ENCODE measurements at places on chromosomes 11 and 22.

DNA sequence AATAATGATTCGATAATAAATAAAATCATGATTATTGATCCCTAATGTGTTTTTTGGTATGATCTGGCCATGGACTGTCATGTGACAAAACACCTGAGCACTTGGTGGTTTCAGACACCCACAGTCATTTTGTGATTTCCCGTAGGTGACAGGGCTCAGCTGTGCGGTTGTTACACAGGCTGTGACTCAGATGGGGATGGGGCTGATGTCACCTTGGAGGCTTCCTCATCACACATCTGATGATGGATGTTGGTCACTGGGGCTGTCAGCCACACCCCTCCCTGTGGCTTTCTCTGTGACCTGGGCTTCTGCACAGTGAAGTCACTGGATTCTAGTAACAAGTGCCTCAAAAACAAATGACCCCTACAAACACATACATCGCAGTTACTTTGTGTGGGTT, 995.1 kb downstream of the BRD1 start:
- DNase-seq = peak; percentile 0

GRCh38 chr11:10762913-10763421, 11.9 kb downstream of the CTR9 start:
- no peak for DNase-seq

DNA sequence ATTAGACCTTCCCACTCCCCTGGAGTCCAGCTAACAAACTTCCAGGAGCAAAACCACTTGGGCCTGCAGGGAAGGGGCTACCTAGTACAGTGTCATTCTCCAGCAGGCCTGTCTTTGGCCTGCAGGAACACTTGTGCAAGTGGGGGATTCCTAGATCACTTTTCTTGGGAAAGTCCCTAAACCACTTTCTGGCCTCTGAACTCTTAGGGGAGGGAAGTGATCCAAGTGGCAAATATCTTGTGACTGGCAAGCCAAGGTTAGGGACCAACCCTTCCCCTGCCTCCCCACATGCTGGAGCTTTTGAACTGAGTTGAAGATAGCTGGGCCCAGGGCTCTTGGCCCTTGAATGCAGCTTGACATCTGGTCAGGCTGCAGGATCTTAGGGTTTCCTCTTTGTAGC, 17.2 kb downstream of the PPFIBP2 start:
- no peak for DNase-seq

DNA sequence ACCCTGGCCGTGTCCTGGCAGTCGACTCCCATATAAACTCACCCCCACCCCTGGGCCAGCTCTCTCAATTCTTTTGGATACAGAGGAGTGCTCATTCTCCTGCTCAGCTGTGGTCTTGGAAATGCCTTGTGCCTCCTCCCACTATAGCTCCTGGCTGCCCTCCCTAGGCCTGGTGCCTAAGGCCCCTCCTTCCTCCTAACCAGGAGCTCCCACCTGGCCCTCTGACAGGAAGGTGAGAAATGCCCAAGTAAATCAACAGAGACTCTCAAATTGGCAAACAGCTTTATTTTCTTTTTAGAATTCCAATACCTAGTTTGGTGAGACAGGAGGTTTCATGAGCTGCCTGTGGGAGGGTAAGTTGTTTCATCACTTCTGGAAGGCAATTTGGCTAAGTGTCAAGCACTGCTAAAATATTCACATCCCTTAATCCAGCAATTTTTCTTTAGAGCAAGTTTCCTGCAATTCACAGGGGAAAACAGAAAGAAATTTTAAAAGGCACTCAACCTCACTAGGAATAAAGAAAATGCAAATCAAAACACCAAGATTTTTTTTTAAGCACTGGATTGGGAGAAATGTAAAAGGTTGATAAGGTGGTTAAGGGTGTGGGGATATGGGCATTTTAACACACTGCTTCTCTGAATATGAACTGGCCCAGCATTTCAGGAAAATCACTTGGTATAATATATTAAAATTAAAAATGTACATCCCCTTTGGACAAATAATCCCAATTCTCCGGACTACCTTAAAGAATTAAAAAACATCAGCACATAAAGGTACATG, 209.7 kb upstream of the ARHGAP20 start:
- no peak for DNase-seq

- DNase-seq = no peak
Measured at GRCh38 chr22:44335903-44336803, 23.4 kb upstream of the SHISAL1 start.

DNA sequence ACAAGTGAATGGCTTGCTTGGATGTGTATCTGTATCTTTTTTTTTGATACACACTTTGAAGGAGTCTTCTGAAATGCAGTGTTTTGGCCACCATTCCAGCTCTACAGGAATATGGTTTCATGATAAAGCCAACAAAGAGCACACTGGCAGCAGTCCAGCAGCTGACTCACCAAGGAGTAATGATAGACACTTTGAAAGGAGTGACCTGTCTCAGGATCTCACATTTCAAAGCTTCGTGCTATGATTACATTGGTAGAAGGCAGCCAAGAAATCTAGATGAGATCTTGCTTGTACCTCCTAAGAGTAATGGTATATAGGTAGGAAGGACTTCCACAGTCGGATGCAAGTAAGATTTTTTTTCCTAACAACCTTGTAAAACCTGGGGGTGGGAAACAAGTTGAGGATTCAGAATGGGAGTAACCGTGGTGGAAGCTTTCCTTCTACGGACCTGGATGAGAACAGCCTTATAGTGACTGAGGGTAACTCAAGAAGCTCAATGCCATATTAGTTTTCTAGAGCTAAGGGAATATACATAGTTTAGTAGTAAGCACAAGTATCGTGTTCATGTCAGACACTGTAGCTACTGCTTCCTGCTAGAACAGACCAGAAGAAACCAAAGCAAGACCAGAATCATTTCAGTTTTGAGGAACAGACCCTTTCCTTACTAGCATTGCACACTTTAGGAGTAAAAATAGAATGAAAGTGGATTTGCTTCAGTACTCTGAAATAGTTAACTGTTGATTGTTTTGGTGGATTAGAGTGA, 25.0 kb downstream of the MTMR3 start:
- no peak for DNase-seq

- no peak for DNase-seq
Measured at GRCh38 chr22:45670981-45671782, 452 bp upstream of the ATXN10 start.

DNA sequence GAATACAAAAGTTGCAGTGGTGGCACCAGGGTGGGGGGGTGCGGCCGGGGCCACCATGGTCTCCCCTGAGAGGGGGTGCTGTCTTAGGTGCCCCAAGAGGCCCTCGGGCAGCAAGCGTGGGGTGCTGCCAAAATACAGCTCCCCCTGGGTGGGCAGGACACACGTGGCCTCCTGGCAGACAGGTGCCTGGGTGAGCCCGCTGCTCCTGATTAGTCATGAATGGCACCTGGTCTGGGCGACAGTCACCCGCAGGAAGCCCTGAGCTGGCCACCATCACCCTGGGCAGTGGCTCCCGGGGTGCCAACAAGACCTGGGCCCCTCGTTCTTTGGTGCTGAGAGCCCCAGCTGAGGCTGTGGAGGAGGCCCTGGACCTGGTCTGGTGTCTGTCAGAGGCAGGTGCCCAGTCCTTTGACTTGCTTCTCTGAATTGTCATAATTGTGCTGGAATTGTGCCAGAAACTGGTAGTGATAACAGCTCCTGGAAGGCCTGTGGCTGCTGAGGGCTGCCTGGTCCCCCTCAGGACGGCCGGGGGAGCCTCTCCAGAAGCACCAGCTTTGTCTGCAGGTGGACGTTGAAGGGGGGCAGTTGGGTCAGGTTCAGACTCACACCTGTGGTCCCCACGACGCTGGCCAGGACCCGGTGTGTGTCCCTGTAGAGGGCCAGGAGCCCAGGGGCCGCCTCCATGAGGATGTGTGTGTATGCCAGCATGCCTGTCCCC, 14.8 kb downstream of the ALG12 start:
- DNase-seq = no peak

- no peak for DNase-seq
Measured at GRCh38 chr22:36204001-36204631, 2.5 kb upstream of the APOL4 start.

GRCh38 chr11:34461215-34461614, 22.5 kb downstream of the CAT start:
- DNase-seq = no peak

DNA sequence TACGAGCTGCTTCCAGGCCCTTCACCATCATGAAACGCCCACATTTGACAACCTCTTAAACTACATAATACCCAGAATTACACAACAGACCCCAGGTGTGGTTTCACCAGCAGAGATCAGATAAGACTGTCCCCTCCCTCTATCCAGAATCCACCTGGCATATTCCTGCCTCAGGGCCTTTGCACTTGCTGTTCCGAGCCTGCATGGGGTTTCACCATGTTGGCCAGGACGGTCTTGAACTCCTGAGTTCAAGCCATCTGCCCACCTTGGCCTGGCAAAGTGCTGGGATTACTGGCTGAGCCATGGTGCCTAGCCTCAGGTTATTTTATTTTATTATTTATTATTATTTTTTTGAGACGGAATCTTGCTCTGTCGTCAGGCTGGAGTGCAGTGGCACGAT, 73.4 kb downstream of the FBXO7 start:
- no peak for DNase-seq

DNA sequence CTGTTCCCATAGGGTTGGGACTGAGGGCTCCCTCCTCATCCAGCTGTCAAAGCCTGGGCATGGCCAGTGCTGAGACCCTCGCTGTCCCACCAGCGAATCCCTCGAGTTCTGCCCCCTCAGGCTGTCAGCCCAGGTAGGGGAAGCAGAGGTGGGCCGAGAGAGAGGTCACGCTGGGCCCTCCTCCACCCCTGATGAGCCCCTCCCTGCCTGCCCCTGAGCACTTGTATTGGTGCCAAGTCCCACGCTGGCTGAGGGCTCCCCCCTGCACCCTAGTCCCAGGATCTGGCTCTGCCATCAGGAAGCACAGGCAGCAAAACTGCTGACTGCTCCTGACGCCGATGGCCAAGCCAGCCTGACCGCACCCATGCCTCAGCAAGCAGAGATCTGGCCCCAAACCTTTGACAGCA, 3.3 kb downstream of the PRR33 start:
- DNase-seq = no peak

DNA sequence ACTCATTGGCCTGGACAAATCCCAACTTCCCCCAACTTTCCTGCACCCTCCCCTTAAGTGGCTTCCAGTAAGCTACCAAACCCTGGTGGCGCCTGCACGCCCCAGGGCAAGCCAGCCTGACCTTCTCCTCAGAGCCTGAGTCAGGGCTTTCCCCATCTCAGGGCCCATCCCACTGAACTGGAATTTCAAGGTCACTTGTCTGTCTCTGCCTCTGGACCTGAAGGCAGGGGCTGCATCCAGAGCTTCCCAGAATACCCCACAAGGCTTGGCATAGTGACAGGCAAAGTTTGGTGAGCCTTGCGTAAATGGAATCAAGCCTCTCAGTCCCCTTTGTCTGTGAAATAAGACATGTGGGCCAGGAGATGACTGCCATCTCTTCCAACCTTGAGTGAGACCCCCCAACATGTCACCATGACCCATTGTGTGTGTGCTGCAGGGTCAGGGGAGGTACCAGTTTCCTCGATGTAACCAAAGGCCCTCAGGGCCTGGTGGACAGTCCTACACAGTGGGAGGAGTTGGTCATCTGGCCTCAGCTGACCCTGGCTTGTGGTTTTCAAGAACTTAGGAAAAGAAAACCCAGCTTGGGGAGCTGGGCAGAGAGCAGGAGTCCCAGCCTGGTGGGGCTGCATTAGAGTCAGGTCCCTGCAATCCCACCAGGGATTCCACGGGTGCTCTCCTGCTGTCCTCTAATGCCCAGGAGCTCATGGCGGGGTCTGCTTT, 8.9 kb downstream of the ALX4 start:
- no peak for DNase-seq

- peak; percentile 19 for DNase-seq
Measured at GRCh38 chr11:75524665-75525432, 892 bp downstream of the GDPD5 start.

DNA sequence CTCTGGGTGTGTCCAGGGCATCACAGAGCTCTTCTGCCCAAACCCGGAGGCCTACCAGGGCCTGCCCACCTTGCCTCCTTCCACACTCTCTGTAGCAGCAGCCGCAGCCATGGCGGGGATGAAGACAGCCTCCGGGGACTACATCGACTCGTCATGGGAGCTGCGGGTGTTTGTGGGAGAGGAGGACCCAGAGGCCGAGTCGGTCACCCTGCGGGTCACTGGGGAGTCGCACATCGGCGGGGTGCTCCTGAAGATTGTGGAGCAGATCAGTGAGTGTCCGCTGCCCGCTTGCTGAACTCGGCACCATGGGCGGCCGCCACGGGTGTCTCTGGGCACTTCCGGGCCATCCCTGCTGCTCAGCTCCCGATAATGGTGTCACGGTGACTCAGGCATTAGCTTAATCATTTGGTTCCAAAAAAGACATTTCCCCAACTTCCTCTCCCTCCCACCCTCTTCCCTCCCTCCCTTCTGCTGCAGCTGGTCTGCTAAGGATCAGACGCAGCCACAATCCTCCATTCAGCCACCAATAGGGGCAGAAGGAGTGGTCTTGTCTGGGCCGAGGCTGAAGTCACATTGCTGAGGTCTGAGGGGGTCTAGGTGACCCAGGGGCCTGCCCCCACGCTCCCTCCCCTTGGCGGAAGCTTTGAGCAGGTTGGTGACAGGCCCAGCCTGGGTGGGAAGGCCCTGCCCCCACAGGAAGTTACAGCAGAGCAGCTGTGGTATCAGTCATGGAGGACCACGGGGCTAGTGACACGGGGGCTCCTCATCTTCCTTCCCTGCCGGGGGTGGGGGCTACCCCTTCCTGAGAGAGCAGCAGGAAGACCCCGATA, 950 bp downstream of the FERMT3 start:
- DNase-seq = peak; percentile 83

GRCh38 chr11:75790986-75791385, 22.4 kb downstream of the DGAT2 start:
- DNase-seq = no peak

DNA sequence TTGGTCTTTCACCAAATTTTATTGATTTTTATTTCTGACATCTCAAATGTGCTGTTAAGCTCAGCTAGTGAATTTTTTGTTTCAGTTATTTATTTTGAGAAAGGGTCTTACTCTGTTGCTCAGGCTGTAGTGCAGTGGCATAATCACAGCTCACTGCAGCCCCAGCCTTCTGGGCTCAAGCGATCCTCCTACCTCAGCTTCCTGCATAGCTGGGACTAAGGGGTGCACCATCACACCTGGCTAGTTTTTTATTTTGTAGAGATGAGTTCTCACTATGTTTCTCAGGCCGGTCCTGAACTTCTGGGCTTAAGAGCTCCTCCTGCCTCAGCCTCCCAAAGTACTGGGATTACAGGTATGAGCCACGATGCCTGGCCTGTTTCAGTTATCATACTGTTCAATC, 282.0 kb downstream of the SBF2 start:
- DNase-seq = no peak

- DNase-seq = no peak
Measured at GRCh38 chr11:104142698-104143097, 21.2 kb downstream of the PDGFD start.

DNA sequence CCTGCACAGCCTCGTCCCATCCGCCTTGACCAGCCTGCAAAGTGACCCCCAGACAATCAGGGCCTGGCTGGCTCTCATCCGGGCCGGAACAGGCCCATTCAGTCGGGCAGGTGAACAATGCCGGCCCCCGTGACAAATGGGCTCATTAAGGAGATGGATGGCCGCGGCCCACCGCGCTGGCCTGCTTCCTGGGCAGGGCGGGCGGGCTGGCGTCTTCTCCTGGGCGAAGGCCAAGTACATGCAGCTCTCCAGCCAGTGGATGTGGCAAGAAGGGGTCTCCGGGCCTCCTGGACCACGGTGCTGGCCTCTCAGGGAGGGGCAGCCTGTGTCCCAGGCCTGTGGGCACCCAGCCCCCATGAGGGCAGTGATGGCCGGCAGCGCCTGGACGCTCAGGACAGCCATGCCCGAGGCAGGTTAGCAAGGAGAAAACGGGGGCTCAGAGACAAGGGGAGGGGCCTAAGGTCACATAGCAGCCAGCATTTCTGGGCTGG, 1022.8 kb downstream of the BRD1 start:
- no peak for DNase-seq

- no peak for DNase-seq
Measured at GRCh38 chr22:19002684-19003038, 66.6 kb upstream of the PRODH start.
